SW 1271 (cell line): ENCODE measurements at places on chromosomes 3 and 15.
A peak's percentile ranks its signal among the peaks of the same experiment; 100 is the strongest.

GRCh38 chr3:138921316-138922292 lies 25.3 kb downstream of the FOXL2 start:
- peak; percentile 57 for DNase-seq

GRCh38 chr3:196918968-196919367 lies 23.4 kb downstream of the NCBP2 start:
- no peak for DNase-seq

- DNase-seq: no peak
Observed at GRCh38 chr15:55824857-55825613, 82.1 kb upstream of the PRTG start.

DNA sequence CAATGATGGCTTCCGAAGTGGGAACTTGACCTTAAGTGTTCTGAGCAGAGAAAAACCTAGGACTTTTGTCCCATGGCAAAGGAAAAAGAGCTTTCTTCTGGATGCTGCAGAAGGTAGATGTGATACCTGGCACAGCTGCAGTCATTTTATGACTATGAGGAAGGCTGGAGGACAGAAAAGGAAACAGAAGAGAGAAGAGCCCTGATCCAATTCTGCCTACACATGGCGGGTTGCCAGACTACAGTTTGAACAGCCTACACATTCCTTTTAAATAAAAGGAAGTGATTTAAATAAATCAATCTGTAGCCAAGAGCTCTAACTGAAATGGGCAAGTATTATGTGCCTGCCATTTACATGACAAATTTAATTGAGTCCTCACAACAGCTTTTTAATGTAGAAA lies 43.6 kb upstream of the CHRNB4 start:
- no peak for DNase-seq

DNA sequence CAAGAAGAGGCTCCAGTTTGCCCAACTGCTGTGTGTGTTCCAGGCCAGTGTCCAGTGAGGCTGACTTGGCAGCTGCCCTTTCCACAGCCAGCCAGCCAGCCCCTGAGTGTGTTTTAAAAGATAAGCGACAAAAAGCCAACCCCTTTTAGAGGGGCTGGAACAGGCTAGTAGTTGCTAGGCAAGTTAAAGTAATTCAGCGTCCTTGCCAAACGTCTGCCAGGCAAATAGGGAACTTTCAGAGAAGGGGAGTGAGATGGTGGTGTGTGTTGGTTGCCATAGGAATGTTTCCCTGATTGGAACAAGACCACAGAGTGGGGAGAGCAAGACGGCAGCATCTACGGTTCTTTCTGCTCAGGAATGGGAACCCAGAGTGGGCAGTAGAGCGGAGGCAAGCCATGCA lies 86.3 kb downstream of the TMEM108 start:
- DNase-seq: no peak
